Right atrium auricular region (tissue), 2 donors: ENCODE measurements at places on chromosomes 12 and 14. TPM values are rescaled to one million over a fixed set of nuclear protein-coding genes. Genes with fewer than 3 reads are reported as not detected.

The CMTM5 gene
- not detected for total RNA-seq

The CAPS2 gene
- total RNA-seq = 7.3 TPM

DNA sequence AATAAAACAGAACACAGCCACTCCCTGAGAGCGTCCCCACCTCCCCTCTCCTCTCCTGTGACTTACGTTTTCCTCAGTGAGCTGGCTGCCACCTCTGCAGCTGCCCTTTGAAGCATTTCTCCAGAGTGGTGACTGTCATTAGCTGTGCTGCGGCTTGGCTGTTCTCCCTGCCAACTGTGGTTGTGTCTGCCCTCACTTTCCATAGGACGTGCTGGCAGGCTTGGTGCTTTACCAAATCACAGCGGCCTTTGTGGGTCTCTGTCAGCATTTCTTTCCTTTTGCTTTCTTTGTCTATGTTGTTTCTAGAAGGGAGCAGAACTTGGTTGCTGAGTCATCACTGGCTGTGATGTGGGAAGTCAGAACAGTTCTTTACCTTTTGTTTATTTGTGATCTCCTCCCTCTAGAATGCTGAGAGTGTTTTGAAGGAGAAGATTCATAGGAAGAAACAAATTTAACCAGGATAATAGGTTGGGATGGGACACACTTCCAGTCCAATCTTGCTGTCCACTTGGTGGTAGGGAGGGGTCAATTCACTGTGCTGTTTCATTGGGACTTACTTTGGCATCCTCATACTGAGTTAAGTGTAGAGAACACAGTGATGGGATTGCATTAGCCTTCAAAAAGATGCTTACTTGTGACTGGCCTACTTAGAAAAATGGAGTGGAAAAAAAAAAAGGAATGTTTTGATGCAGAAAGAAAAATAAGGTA lies 88.2 kb downstream of the TMX1 start:
- H3K27me3 ChIP-seq = no peaks in the 10 kb centered on the region
- peak overlapping the region; percentile 48 for H3K27ac ChIP-seq
- no peaks in the 10 kb centered on the region for H3K36me3 ChIP-seq
- peaks cover 16% of the 10 kb centered on the region for H3K4me1 ChIP-seq
- DNase-seq = no peak

The EML1 gene
- total RNA-seq = 30.2 TPM

- DNase-seq = no peak
- H3K4me3 ChIP-seq = no peak overlapping the region
- no peaks in the 10 kb centered on the region for H3K4me1 ChIP-seq
- no peaks in the 10 kb centered on the region for H3K36me3 ChIP-seq
- H3K27me3 ChIP-seq = no peaks in the 10 kb centered on the region
These were observed 44.7 kb upstream of the BMP4 start for GRCh38 chr14:54001189-54001878.

The COL2A1 gene
- not detected for total RNA-seq

The PAX9 gene
- total RNA-seq = not detected

- no peak for DNase-seq
- no peaks in the 10 kb centered on the region for H3K27me3 ChIP-seq
- H3K4me3 ChIP-seq = no peak overlapping the region
- no peak overlapping the region for H3K27ac ChIP-seq
These were observed 554.3 kb upstream of the MIS18BP1 start for GRCh38 chr14:45807178-45807899.

DNA sequence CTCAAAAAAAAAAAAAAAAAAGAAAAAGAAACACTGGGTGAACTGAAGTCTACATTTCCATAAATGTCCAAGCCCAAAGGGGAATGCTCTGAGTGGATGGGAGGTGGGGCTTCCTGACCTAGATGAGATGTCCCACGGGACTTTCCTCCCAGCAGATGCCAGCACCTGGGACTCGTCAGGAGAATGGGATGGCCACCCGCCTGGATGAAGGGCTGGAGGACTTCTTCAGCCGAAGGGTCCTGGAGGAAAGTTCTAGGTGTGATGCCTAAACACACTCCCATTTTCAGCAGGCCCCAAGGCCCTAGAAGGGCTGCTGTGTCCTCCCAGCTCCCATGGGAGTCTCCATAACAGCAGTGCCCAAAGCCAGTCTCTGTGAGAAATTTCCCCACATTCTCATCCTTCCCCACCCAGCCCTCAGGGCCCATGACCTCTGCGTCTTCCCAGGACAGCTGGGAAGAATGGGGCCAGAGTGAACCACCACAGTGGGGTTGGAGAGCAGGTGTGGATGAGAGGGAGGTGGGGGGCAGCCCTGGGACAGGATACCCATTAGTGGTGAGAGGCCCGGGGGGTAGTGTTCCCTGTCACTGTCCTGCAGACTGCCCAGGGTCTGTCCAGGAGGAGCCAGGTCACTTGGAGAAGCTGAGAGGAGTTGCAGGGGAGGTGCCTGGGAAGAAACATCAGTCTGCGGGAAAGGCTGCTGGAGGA lies 7.1 kb upstream of the CPNE6 start:
- H3K4me3 ChIP-seq = no peak overlapping the region
- no peaks in the 10 kb centered on the region for H3K27me3 ChIP-seq
- no peak for DNase-seq
- no peaks in the 10 kb centered on the region for H3K4me1 ChIP-seq
- H3K27ac ChIP-seq = no peak overlapping the region
- H3K36me3 ChIP-seq = no peaks in the 10 kb centered on the region

GRCh38 chr12:116927244-116927940 lies 16.6 kb downstream of the FBXW8 start:
- H3K27ac ChIP-seq = no peak overlapping the region
- peaks cover 14% of the 10 kb centered on the region for H3K36me3 ChIP-seq
- no peak for DNase-seq
- peaks cover 22% of the 10 kb centered on the region for H3K4me1 ChIP-seq
- no peak overlapping the region for H3K4me3 ChIP-seq

DNA sequence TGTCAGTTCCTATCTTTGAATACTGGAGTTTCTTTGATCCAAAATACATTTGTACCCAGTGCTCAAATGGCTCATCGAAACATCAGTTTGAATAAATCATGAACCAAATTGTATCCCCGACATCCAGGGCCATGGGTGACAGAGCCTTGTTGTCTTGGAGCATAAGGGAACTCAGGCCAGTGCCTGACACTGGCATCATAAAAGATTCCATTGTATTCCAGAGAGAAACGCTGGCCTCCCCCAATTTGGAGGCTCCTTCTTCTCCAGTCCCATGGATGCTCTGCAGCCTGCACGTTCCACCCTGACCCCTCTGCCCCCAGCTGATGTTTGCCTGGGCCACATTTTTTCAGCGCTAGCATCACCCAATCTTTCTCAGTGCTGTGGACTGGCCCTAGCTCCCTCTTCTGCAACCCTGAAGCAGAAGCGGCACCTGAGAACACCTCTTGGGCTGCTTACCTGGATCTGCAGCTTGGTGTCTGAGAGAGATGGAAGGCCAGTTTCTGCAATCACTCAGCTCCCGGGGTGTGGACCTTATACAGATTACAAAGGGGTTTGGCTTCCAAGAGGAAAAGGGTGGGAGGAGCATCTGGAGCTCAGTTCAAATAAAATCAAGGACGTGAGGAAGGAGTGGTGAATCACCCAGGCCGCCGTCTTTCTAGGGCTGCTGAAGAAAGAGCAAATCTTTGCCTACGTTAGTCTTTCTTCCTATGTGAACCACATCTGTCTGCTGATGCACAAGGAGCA lies at the start of gene RNASE1:
RNASE1 (minus strand) TSS at position 504 of the 744 bp plus-strand sequence. CDS start 776 bp downstream, outside the sequence.
- H3K4me3 ChIP-seq = peak within 1 kb of the TSS; percentile 49
- no peaks in the 10 kb centered on the region for H3K36me3 ChIP-seq
- peak within 1 kb of the TSS; percentile 80 for H3K27ac ChIP-seq
- DNase-seq = peak; percentile 84
- H3K27me3 ChIP-seq = no peaks in the 10 kb centered on the region

DNA sequence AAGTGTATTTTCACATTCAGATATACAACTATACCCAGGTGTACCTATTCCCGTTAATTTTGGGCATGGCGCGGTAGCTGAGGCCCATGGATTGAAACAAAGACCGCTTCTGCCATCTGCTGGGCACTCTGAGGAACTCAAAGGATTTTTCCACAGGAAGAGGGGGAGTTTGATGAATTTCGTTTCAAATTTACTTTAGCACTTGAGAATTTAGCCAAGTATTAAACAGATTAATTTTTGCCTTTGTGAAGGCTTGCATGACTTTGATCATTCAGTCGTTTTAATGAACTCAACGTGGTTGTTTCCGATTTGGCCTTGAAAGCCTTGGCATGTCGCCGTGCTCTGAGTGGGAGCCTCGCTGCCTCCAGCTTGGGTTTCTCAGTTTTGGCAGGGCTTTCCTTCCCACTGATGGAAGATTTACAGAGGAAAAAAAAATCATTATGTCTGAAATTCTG lies 153.2 kb upstream of the DDHD1 start:
- H3K27me3 ChIP-seq = no peaks in the 10 kb centered on the region
- DNase-seq = no peak
- H3K4me3 ChIP-seq = peak overlapping the region; percentile 42
- no peaks in the 10 kb centered on the region for H3K36me3 ChIP-seq
- peak overlapping the region; percentile 47 for H3K27ac ChIP-seq

GRCh38 chr12:6608592-6609281 lies 1.6 kb upstream of the CHD4 start:
- H3K27me3 ChIP-seq = no peaks in the 10 kb centered on the region
- H3K27ac ChIP-seq = peak overlapping the region; percentile 96

The DENND5B gene
- 37.3 TPM for total RNA-seq

DNA sequence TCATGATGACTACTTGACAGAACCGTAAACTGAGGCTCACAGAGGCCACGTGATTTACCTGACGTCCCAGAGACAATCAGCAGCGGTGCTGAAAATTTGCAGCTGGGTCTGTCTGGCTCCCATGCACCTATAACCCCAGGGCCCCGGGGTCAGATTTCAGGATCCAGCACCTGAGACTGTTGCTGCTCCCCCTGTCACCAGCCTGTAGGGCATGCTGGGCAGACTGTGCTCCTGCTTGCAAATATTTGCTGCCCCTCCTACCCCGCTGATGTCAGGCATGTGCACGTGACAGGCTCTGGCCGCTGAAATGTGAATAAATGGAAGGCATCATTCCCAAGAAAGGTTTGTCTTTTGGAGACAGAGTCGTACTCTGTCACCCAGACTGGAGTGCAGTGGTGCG lies 6.0 kb downstream of the MMAB start:
- no peak overlapping the region for H3K4me3 ChIP-seq
- peaks cover 6% of the 10 kb centered on the region for H3K4me1 ChIP-seq
- H3K27ac ChIP-seq = no peak overlapping the region
- DNase-seq = no peak
- H3K27me3 ChIP-seq = no peaks in the 10 kb centered on the region

DNA sequence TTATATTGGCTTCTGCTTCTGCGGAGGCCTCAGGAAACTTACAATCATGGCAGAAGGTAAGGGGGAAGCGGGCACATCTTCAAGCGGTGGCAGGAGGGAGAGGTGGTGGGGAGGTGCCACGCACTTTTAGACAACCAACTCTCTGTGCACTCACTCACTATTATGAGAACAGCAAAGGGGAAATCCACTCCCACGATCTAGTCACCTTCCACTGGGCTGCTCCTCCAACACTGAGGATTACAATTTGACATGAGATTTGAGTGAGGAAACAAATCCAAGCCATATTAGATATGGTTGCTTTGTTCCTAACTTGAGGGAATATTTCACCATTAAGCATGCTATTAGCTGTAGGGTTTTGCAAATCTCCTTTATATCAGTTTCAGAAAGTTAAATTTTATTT lies 80.3 kb downstream of the UNC79 start:
- DNase-seq = no peak
- no peaks in the 10 kb centered on the region for H3K4me1 ChIP-seq
- H3K27ac ChIP-seq = no peak overlapping the region
- no peaks in the 10 kb centered on the region for H3K36me3 ChIP-seq
- no peak overlapping the region for H3K4me3 ChIP-seq

DNA sequence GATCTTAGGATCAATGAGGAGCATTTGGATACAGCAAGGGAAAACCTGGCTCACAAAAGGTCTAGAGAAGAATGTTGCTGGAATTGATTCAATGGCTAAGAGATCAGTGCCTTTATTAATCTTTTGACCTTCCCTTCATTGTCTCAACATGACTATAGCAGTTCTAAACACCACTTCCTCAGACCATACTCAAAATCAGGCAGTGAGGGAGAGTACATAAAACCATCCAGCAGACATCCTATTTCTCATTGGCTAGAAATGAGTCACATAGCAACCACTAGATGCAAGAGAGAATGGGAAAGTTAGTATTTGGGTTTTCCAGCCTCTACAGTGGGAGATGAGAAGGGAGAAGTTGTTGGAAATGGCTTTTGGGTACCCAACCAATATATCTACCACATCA lies 151.4 kb upstream of the NUDT4 start:
- H3K36me3 ChIP-seq = no peaks in the 10 kb centered on the region
- H3K27me3 ChIP-seq = no peaks in the 10 kb centered on the region
- H3K4me1 ChIP-seq = no peaks in the 10 kb centered on the region

- no peaks in the 10 kb centered on the region for H3K36me3 ChIP-seq
- no peaks in the 10 kb centered on the region for H3K4me1 ChIP-seq
- no peaks in the 10 kb centered on the region for H3K27me3 ChIP-seq
- no peak for DNase-seq
- no peak overlapping the region for H3K27ac ChIP-seq
These were observed 94.7 kb downstream of the CCDC92 start for GRCh38 chr12:123877968-123878367.

The KRT77 gene
- not detected for total RNA-seq

DNA sequence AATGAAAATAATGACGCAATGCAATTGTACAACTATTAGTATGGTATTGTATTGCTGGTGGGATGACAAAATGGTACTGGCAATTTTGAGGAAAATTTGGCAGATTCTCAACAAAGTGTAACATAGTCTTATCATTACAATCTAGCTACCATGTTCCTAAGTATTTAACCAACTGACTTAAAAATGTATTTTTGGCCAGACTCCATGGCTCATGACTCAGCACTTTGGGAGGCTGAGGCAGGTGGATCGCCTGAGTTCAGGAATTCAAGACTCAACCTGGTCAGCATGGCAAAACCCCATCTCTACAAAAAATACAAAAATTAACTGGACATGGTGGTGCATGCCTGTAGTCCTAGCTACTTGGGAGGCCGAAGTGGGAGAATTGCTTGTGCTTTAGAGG lies 1409.5 kb downstream of the AACS start:
- H3K27me3 ChIP-seq = no peaks in the 10 kb centered on the region
- no peaks in the 10 kb centered on the region for H3K36me3 ChIP-seq
- no peaks in the 10 kb centered on the region for H3K4me1 ChIP-seq
- H3K27ac ChIP-seq = no peak overlapping the region
- no peak overlapping the region for H3K4me3 ChIP-seq
- no peak for DNase-seq

- no peaks in the 10 kb centered on the region for H3K27me3 ChIP-seq
- H3K27ac ChIP-seq = no peak overlapping the region
- no peak overlapping the region for H3K4me3 ChIP-seq
- no peaks in the 10 kb centered on the region for H3K36me3 ChIP-seq
These were observed 151.6 kb downstream of the SEC23A start for GRCh38 chr14:38951451-38951850.

The MORN3 gene
- total RNA-seq = 0.35 TPM

- H3K27me3 ChIP-seq = no peaks in the 10 kb centered on the region
- no peak for DNase-seq
- H3K36me3 ChIP-seq = no peaks in the 10 kb centered on the region
- no peak overlapping the region for H3K27ac ChIP-seq
These were observed 161.1 kb downstream of the NUAK1 start for GRCh38 chr12:105977652-105978051.
